ENCODE measurements at places on chromosomes 3 and 15. TPM values are rescaled to one million over a fixed set of nuclear protein-coding genes. Genes with fewer than 3 reads are reported as not detected.
A peak's percentile ranks its signal among the peaks of the same experiment; 100 is the strongest.

DNA sequence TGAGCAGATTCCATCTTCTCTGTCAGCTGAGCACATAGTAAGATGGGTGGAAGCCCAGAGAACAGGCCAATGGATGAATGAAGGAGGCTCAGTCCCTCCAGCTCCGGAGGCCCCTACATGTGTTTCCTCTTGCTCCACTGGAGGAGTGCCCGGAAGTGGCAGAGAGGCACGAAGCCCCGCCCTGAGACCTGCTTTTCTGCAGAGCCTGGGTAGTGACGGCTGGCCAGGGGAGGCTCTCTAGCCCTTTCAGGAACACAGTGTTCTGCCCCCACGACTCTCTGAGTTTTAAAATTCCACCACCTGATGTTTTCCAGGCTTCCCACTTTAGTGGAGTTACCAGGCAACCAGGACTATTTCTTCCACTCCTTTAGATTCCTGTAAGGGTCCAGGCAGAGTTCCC, 149.4 kb upstream of the SLC6A11 start:
- H3K27me3 ChIP-seq: peaks cover 56% of the 10 kb centered on the region
- no peaks in the 10 kb centered on the region for H3K36me3 ChIP-seq
- no peak overlapping the region for H3K4me3 ChIP-seq
- no peaks in the 10 kb centered on the region for H3K4me1 ChIP-seq
- DNase-seq: no peak

GRCh38 chr3:177770383-177771230, 573.3 kb upstream of the TBL1XR1 start:
- no peaks in the 10 kb centered on the region for H3K27me3 ChIP-seq
- H3K36me3 ChIP-seq: peaks cover 10% of the 10 kb centered on the region
- peak overlapping the region; percentile 74 for H3K27ac ChIP-seq
- no peak overlapping the region for H3K4me3 ChIP-seq
- H3K4me1 ChIP-seq: peaks cover 63% of the 10 kb centered on the region

GRCh38 chr3:73143821-73144237, 82.4 kb downstream of the EBLN2 start:
- peaks cover 3% of the 10 kb centered on the region for H3K27me3 ChIP-seq
- H3K36me3 ChIP-seq: no peaks in the 10 kb centered on the region
- no peak overlapping the region for H3K27ac ChIP-seq
- no peak for DNase-seq

CHST2 gene
- total RNA-seq: 23.1 TPM
